ENCODE measurements at places on chromosomes 11 and 22. TPM values are rescaled to one million over a fixed set of nuclear protein-coding genes. Genes with fewer than 3 reads are reported as not detected.

The MRGPRX4 gene
- not detected for total RNA-seq

The PRRG4 gene
- total RNA-seq: 1.4 TPM

The RNF214 gene
- 11.7 TPM for total RNA-seq

The CASP5 gene
- total RNA-seq: not detected

The B4GALNT4 gene
- total RNA-seq: 1.4 TPM

The OMP gene
- total RNA-seq: not detected

The RBMXL2 gene
- not detected for total RNA-seq

The GLYAT gene
- 4.2 TPM for total RNA-seq

The C11orf16 gene
- not detected for total RNA-seq
